ENCODE measurements at places on chromosomes 16 and 17. TPM values are rescaled to one million over a fixed set of nuclear protein-coding genes. Genes with fewer than 3 reads are reported as not detected.

DNA sequence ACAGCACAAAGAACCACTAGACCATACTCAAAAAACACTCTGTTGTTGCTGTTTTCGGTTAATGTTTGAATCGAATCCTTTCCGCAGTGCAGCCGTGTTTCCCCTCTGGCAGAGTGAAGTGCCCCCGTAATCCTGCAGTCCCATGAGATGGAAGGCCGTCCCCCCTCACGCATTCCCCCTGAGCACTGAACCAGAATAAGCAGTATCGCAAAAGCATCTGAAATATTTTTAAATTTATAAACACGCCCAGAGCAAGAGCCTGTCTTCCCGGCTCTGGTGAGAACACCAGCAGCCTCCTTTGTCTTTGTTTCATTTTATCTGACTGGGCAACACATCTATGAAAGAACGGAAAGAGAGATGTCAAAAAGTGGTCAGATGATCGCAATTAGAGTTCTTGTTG, 121.0 kb upstream of the ADAMTS18 start:
- no peak for DNase-seq

GRCh38 chr16:17305694-17306093, 165.1 kb downstream of the XYLT1 start:
- DNase-seq, result no peak

- DNase-seq, result no peak
Observed at GRCh38 chr16:79698341-79698753, 97.8 kb upstream of the MAF start.

DNA sequence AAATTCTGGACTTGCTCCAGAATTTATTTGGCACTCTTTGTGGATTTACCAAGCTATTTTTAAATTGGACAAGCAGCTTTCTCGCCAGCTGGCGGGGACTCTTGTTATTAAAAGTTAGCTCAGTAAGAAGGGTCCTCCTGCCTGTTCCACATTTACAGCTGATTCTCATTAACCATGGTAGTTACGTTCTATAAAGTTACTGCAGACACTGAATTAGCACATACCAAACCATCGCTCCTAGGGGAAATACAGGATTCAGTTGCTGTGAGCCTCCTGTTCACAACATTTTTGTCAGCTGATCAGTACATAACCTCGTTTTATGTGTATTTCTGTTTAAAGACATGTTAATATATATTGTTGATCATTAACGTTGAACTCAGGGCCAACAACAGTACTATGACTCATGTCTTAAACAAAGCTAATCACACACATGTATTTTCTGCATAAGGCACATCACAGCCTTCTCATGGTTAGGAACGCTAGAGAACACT, 4.2 kb downstream of the LDAF1 start:
- DNase-seq, result no peak

GRCh38 chr17:70825321-70826125, 656.2 kb downstream of the KCNJ2 start:
- DNase-seq, result no peak

- no peak for DNase-seq
Observed at GRCh38 chr17:48144976-48145798, 37.6 kb downstream of the SNX11 start.

DNA sequence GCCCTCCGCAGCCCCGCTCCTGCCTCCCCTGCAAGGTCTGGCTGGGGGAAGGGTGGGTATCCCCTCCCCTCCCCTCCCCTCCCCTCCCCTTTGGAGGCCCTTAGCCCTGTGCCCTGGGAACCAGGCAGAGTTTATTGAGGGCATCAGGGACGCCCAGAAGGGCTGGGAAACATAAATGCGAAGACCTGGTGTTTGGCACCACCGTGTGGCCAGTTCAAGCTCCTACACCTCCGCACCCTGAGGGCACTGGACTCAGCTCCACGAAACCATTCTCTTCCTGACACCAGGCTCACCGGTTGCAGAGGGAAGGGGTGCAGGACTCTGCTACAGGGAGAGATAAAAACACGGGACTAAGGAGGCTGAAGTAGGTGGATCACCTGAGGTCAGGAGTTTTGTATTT, 1.0 kb upstream of the AIPL1 start:
- peak; percentile 48 for DNase-seq

DNA sequence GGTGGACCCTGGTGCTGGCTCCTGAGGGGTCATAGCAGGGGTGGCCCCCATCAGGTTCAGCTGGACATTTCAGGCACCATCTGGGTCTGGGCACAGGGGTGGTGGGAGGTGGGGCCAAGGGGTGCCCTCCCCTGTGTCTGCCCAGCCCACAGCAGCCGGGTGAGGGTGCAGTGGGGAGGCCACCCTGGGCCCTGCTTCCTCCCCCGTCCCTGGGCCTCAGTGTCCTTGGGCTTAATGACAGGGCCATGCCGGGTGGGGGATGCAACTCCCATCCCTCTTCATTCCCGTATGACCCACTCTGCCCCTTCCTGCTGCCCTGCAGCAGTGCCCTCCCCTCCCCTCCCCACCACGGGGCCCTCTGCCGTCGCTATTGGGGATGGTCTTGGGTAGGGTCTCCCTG, 10.7 kb downstream of the CPNE7 start:
- no peak for DNase-seq

Gene TPSG1
- not detected for total RNA-seq

Gene TNFRSF13B
- total RNA-seq, result not detected

Gene JPT2
- total RNA-seq, result 111 TPM

Gene MARVELD3
- 0.55 TPM for total RNA-seq

Gene NOTUM
- total RNA-seq, result not detected

Gene ODAD4
- total RNA-seq, result 0.10 TPM
